SHP77 treated with DMSO at 0.1 percent for 48 hours (cell line): ENCODE measurements at places on chromosomes 2 and 18.

GRCh38 chr2:173969886-173970285, 4.7 kb upstream of the SP3 start:
- no peak for DNase-seq

- no peak for DNase-seq
Measured at GRCh38 chr2:129205766-129206165, 773.7 kb upstream of the RAB6C start.

DNA sequence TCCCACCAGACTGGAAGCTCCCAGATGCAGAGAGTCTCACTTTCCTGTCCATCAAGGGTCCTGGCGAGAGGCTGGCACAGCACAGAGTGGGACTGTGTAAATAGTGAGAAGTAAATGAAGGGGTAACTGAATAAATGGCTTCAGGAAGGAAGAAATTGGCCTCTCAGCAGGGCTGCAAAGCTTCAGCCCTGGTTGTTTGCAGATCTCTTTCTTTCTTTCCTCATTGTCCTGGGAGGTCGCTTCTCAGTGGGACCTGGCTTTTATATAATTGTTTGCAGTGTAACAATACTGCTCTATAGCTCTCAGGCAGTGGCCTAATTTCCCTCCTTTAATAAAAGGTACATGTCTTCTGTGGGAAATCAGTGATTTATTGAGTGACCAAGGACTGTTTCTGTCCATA, 74.9 kb upstream of the GPR45 start:
- DNase-seq, result no peak

GRCh38 chr2:17010104-17010503, 344.5 kb upstream of the CYRIA start:
- DNase-seq, result no peak

DNA sequence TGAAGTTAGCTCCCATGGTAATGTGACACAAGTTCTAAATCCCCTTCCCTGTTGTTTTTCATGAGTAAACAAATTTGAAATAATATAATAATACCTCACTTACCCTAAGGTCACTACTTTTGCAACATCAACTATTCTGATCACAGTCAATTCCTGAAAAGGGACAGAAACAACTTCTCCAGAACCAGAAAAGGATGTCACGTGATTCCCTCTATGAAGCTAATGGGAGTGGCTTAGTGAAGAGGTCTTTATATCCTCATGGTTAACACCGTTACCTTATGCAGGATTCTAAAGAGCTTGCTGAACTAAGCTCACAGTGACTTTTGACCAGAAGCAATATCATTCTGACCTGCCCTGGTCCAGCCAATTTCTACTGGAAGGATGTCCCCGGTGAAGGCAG, 51.6 kb downstream of the DOCK10 start:
- no peak for DNase-seq

GRCh38 chr18:36327352-36328316, 30.1 kb downstream of the FHOD3 start:
- DNase-seq, result no peak

- no peak for DNase-seq
Measured at GRCh38 chr2:8850845-8851487, 13.6 kb upstream of the KIDINS220 start.

DNA sequence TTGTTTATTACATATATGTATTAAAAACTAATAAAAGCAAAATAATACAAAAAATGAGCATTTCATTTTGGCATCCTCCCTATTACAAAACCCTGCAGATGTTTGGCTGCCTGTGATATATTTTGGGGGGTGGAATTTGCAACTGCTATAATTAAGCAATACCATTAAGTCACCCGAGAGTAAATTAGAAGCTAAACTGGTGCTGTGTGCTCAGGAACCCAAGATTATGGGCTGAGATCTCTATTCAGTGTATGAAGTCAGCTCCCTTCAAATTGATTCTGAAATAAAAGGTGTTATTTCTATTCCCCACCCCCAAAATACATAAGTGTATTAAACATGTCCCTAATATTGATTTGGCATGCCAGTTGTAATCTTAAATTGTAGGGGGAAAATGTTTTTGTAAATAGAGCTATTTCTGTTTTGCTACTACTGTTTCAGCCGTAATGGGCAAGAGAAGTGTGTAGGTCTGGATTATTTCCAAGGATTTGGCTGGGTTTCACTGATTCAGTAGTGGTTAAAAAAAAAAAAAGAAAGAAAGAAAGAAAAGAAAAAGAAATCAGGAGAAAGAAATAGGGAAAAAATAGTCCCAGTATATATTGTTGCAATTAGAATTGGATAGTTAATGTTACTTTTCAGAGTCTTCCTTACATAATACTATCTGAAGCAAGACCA, 110.9 kb downstream of the SS18 start:
- no peak for DNase-seq

DNA sequence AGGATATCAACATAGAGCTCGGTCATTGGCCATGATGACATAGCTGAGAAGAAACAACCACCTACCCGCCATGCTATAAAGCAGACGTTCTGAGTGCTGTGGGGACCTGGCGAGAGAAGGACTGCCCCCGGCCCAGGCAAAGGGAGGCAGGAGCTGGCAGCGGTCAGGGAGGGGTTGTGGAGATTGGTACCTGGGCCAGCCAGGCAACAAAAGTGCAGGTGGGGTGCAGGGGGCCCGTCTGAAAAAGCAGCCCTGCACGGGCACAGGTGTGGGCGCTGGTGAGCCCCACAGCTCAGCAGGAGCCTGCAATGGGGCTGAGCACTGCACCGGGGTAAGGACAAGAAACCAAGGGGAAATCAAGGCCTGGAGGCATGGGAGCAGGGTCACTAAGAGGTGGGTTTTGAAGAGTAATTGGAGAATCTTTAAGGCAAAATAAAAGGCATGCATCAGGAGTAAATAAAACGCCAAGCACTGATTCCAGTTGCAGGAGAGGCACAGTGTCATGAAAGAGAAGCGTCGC, 464.0 kb downstream of the EIPR1 start:
- no peak for DNase-seq

- DNase-seq, result no peak
Measured at GRCh38 chr2:145743011-145743410, 1223.1 kb upstream of the ZEB2 start.

DNA sequence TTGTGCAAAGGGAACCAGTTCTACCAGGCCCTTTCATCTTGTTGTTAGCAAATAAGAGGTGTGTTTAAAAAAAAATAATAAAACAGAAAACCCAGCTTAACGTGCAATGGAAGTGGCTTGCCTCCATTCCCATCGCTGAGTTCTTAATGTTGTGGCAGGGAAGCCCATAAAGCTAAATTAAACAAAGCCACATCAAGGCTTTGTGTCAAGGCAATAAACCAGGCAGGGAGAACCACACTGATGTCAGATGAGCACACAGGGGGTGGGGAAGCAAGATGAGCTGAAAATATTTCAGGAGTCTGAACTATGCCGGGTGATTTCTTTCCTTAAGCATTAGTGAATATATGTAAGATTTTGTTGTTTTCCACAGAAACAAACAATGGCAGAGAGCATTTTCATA, 73.5 kb downstream of the PHLPP1 start:
- peak; percentile 34 for DNase-seq

DNA sequence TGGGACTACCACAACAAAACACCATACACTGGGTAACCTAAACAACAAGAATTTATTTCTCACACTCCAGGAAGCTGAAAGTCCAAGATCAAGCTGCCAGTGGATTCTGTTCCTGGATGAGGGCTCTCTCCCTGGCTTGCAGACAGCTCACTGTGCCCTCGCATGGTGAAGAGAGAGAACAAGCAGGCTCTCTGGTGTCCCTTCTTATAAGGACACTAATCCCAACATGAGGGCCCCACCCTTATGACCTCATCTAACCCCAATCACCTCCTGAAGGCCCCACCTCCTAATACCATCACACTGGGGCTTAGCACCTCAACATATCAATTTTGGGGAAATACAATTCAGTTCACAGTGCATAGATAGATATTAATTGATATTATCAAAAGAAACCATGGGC, 83.5 kb downstream of the BIN1 start:
- DNase-seq, result no peak

DNA sequence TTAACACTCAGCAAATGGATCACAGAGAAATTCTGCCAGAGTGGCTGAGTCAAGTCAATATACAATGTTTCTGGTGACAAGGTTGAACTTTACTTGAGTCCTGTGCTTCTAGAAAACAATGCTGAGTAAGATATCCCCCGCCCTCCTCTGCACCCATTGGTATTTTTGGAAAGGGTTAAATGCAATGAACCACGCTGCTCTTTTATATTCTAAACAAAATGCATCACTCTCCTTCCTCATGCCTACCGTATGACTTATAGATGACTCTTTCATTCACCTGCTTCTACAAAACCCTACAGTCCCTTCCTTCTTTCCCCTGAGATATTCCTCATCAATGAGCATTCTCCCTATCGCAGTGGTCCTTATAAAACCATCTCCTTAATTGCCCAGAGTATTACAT, 168.8 kb downstream of the TXNL1 start:
- no peak for DNase-seq

DNA sequence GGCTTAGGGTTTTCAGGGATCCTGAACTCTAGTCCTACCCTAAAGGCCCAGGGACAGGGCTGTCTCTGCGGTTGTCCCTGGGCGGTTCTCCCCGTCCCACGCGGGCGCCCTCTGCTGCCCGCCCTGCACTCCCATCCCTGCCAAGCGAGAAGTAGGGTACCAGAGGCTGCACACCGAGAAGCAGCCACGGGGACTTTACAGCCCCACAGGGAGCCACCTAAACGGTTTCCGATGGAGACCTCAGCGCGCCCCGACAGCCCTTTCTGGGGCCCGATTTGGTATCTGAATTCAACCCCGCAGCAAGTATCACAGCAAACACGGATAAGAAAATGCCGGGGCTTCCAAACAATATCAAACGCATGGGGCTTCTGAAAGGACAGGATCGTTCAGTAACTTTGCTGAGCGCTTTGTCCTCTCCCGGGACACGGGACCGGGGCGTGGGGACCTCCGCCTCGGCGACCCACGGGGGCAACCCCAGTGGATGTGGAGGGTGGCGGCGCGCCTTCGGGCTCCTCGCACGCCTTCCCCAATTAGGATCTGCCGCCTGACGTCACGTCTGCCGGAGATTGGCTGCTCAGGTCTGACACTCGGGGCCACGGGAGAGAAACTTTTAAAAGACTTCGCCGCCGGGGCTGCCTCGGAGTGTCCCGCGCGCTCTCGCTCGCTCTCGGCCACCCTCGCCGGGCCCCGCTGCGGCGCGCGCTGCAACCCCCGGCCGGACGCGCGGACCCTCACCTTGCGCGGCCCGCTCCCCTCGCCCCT, at the start of gene LTBP1:
LTBP1 (plus strand) TSS at position 640 of the 762 bp plus-strand sequence. CDS start 372 bp downstream, outside the sequence.
- no peak for DNase-seq

- DNase-seq, result no peak
Measured at GRCh38 chr18:28045880-28046279, 131.1 kb downstream of the CDH2 start.
